ENCODE measurements at places on chromosomes 5 and 9.

- peak; percentile 73 for DNase-seq
Measured at GRCh38 chr5:151740336-151740942, 18.0 kb downstream of the ATOX1 start.

- DNase-seq: no peak
Measured at GRCh38 chr5:171427318-171428167, 8.1 kb downstream of the FGF18 start.

DNA sequence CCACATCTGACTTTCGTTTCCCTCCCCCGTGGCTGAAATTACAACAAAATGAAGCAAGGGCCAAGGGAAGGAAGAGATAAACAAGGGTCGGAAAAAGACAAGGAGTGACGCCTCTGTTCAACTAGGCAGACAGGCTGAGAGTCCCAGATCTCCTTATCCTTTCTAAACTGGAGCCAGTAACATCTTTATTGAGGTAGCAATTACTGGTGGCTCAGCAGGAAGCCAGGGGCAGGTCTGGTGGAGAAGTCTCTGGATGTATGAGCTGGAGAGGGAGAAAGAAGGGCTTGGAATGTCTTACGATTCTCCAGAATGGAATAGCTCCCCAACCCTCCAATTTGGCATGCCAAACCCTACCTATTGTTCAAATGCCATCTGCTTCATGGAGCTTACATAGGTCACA, 190.8 kb upstream of the BRINP1 start:
- no peak for DNase-seq

- DNase-seq: no peak
Measured at GRCh38 chr5:172789687-172790495, 18.9 kb upstream of the DUSP1 start.

DNA sequence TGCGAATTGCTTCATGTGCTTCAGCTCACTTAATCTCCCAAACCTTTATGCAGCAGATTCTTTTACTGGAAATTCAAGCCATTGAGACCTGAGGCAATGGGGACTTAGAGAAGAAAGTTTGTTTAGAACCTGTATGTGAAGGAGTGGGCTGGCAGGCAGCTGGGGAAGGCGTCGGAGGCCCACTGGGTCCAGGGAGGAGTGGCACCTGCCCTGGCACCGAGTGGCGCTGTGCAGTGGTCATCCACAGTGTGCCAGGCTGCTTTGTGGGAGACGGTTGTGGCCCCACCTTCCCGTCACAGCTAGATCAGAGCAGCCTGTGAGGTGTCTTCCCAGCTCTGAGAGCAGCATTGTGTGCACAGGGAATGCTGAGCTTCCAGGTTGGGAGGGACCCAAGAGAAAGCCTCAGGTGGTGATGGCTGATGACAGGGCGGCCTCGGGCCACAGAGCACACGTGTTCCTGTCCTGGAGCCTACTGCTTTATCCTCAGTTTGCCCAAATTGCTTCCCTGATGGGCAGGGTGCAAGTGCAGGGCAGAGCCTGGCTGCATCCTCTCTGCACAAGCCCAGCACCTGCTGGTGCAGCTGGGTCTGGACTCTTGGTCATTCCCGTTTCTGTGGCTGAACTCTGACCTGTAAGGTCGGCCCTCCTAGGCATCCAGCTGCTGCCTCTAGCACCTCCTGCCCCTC, 175.2 kb downstream of the CACNA1B start:
- no peak for DNase-seq

- DNase-seq: no peak
Measured at GRCh38 chr5:79237740-79238560, 2.0 kb downstream of the JMY start.

GRCh38 chr9:112354081-112354743, 20.8 kb upstream of the PTBP3 start:
- DNase-seq: no peak

DNA sequence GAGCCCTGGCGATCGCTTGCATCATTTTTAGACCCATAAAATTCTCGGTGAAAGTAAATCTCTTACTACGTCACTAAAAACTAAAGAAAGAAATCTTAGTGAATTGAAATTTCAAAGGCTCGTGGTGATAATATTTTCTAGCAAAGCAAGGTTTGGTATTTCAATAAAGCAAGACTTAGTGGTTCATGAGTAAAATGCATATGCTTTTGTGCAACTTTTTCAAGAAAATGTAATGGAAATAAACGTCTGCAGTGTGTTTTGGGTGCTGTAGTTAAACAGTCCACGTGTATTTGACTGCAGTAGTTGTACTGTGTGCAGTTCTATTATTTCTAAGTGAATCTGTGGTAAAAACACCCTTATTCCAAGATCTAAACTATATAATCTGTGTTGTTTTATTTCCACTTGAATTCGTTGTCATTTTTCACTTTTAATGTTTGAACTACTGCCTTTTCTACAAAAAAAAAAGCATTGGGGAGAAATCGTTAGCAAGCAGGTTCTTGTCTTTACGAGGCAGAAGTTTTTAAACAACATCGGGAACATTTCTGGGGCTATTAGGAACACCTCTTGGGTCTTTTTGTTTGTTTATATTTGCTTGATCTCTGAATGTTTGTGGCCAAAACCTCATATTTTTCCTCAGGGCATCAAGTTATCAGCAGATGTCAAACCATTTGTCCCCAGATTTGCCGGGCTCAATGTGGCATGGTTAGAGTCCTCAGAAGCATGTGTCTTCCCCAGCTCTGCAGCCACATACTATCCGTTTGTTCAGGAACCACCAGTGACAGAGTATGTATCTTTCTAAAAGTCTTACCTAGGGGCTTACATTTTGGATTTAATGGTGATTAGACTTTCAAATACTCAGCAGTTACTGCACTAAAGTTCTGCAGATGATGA, 960 bp downstream of the SECISBP2 start:
- no peak for DNase-seq

DNA sequence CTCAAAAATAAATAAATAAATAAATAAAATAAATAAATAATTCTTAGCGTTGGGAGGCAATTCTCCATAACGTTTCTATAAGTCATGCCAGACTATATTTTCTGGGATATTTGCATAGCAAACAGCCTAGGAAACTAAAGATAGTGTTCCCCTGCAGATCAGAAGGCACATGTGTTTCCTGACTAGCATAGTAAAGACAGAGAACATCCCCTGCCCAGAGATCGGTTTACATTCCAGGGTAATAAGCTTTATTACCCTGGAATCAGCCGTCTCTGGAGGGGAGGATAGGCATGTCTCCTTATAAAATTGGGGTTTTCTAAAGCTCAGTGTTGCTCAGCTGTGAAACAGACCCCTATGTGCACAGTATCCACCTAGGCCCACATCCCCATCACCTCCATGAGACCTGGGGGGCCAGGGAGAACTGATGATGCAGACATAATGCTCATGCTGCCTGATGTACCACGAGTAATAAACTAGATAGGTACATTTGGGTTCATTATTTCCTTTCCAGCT, 36.9 kb upstream of the IFNK start:
- no peak for DNase-seq

DNA sequence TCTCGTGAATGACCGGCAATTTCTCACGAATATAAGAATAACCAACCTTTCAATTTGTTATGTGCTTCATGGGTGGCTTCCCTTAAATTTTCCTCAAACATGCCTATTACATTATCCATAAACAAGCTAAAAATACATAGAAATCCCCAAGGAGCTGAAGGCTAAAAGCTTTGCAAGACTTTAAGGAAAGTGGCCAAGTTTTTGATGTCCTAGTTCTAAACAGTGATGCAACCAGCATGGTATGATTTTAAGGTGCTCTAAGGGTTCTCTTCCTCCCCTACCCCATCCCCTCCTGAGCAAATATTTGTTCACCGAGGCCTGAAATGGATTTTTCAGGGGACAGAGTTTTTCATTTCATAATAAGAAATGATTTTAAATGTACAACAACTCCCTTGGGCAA, 79.8 kb downstream of the RGS7BP start:
- no peak for DNase-seq

GRCh38 chr5:87732875-87733768, 320.4 kb upstream of the CCNH start:
- no peak for DNase-seq

DNA sequence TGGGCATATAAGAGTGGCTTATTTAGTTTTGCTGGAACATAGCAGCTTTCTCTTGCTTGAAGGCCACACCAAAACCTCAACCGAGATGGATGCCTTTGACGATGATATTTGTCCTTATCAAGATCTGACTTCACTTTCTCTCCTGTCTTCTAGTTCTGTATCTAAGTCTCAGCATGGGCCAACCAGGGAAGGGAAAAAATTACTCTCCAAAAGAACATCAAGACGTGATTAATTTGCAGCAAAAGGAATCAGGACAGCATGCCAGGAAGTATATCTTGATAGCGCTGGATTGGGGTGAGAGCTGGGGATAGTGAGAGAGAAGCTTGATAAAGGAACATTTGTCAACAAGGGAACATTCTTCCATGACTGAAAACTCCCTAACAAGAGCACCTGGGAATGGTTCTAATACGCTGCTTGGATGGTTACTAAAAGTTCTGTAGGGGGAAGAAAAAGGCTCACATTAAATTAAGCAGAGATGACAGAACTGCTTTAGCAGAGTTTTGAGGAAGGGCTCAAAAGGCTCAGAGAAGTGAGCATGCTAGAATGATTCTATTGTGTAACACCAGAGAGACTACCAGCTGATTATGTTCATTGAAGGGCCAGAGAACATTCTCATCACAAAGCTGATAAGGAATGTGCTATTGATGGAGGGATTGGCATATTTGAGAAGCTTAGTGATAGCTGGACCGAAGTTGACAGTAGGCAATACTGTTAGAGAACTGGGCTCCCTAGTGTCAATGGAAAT, 21.6 kb upstream of the ANXA1 start:
- DNase-seq: no peak

- no peak for DNase-seq
Measured at GRCh38 chr9:95273369-95274022, 44.0 kb downstream of the FANCC start.

DNA sequence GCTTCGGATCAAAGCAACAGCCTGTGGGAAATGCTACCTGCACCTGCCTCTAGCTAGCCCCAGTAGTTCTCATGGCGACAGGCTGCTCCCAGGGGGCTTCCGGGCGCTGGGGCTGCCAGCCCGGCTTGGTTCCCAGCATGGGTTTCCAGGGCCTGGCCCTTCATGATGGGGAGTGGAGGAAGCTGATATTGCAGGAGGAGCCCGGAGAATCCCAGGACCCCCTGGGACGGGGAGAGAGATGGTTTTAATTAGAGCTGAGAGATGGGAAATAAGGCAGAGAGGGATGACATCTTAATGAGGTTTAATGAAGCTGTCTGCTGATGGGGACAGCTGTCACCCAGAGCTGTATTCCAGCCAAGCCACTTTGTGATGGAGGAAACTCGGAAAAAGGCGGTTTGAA, 78.6 kb downstream of the CFAP77 start:
- DNase-seq: no peak

DNA sequence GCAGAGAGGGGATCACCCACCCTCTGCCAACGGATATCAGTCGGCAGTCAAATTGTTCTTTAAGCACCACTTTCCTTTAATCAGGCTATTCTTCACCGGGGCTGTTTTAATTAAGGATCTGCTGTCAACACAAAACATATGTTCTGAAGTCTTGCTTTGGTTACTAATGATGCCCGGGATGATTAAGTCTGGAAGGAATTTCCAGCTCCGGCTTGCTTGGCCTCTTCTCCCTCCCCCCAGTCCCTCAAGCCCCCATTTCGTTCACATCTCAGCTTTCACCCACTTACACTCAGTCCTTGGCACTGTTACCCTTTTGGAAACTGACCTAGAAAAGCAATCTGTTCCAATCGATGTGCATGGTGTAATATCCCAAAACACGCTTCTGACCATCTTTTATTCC, 74.7 kb downstream of the MSX2 start:
- no peak for DNase-seq

GRCh38 chr5:168860503-168860902, 281.3 kb upstream of the PANK3 start:
- DNase-seq: no peak

DNA sequence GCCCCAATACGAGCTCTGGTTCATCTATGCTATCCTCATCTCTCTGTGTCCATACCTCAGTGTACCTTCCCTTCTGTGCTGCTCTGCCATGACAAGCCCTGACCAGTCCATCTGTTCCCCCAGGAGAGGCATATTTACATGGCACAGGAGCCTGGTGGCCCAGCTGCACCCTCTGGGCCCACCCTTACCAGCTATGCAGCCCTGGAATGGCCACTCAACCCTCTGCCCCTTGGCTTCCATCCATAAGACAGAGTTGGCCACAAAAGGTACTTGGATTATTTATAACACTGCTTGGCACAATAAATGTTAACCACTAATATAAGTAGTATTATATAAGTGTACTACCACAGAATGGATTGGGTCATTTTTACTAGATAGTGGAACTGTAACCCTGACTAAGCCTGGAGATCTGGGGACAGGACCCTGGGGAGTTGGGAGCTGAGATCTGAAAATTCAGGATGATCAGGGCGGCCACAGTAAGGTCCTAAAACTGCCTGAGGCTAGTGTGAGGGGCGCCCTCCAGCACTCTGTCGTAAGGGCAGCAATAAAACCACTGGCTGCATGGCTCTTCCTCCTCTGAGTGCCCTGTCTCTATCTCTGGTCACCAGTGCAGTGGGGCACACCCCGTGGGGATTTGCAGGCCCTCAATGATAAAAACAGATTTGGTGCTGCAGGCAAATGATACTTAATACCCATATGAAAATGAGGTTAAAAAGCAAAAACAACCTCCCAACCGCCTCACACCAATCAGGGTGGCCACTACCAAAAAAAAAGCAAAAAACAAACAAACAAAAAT, 65.8 kb downstream of the SEMA4D start:
- DNase-seq: no peak

GRCh38 chr9:93133681-93134014, 403 bp downstream of the NINJ1 start:
- no peak for DNase-seq

- no peak for DNase-seq
Measured at GRCh38 chr5:35281613-35282012, 51.3 kb upstream of the PRLR start.

DNA sequence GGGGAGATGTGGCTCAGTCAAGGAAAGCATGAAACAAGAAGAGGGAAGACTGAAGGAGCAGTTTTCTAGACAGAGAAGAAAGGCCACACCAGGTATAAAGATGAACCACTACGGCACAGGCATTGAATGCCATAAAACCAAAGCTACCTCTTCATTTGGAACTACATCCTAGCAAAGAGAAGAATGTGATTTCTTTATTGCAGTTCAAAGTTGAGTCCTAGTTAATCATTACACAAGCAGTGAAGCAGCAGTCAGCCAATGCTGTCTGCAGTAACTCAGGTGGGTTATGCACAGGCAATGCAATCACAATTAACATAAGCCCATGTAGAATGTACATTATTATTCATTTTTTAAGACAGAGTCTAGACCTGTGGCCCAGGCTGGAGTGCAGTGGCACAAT, 21.7 kb upstream of the PCAT7 start:
- no peak for DNase-seq

DNA sequence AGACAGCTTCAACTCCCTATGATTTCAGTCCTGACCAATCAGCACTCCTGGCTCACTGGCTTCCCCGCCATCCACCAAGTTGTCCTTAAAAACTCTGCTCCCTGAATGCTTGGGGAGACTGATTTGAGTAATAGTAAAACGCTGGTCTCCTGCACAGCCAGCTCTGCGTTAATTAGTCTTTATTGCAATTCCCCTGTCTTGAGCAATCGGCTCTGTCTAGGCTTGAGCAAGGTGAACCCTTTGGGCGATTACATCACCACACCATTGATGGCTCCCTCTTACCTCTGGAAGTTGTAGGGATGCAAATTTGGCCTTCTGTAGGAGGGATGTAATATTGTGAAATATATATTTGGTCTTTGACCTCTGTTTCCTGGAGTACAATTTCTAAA, 2.9 kb upstream of the SLC23A1 start:
- no peak for DNase-seq

GRCh38 chr5:139177809-139178588, 20.2 kb downstream of the SIL1 start:
- DNase-seq: no peak

GRCh38 chr9:131585375-131585774, 40.1 kb downstream of the PRRT1B start:
- no peak for DNase-seq

Measured in T47D (cell line).